ENCODE measurements at places on chromosomes 2 and 18.

- no peak for DNase-seq
Measured at GRCh38 chr2:19048593-19049266, 309.7 kb downstream of the OSR1 start.

GRCh38 chr2:191629001-191629453 is 48.9 kb upstream of the NABP1 start:
- DNase-seq, result no peak

DNA sequence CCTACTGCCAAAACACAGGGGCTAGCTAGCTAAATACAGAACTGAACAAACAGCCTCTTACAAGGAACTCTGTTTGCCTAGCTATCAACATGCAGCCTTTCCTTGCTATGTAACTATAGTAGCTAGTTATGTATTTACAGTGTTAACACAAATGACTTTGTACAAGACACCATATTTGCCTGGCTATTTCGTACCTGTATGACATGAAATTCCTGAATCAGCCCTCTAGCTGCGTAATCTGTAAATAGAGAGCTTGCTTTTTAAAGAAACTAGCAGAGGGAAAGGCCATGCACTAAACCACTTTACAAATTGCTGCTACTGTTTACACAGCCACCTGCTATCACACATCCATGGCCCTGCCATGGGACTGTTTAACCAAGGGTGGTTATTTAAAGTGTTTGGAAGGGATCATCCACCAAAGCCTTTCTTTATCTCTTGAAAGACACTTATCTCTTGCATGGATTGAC is 248.7 kb downstream of the TFCP2L1 start:
- no peak for DNase-seq

DNA sequence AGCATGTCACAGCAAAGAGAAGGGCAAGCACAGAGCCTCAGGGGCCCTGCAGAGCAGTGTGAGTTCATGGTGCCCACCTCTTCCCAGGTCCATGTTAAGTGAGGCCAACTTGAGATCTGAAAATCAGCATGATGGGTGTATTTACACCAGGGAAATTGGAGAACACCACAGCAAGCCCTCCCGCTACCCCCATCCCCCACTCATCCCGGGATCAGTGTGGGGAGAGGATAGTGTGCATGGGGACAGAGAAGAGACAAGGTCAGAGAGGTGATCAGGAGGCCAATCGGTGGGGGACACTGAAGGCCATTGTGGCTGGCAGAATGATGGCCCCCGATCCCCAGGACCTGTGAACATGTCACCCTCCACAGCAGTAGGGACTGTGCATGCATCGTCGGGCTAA is 54.7 kb downstream of the PTGR3 start:
- DNase-seq, result no peak

DNA sequence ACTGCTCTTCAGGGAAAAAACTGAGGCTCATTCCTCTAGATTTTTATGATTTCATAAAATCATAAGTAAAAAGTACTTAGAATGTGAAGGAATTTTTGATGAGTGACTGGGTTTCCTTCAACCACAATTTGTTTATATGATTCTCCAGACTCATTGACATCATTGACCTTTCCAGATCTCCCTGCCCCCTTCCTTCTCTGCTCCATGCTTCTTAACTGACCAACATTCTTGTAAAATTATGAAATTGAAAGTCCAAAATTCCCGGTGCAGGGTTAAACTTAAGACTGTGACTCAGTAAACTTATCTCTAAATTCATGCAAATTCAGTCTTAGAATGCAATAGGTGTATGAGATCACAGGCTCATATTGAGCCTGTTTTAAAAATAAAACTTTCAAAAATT is 648.9 kb downstream of the TDRD15 start:
- DNase-seq, result no peak

DNA sequence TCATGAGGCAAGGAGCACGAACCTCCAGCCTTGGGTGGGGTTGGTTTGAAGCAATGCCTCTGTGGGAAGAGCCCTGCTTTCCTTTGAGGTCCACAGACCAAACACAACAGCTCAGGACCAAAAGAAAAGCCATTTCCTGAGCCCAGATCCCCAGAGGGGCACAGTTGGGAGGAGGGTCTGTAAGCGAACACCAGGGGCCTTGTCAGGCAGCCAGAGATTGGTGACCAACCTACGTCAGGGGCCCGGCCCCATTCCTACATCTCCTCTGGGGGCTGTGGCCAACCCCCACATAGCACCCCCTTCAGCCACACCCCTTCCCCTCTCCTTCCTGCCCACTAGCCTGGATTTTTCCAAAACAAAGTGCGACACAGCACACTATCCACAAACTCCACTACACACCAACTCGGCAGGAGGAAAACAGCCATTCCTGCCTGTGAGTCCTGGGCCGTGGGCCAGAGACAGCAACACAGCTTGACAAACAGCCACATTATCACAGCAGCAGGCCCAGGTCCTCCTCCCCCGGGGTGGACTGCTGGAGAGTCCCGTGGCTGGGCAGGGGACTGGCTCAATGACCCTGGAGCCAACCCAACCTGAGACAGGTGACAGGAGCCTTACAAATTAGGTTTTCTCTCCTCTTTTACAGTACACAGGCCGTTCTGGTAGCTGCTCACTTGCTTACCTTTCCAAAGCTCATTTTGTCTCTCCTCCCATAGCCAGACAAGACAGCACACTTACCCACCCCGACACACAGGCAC is 98.8 kb downstream of the TNS1 start:
- no peak for DNase-seq

DNA sequence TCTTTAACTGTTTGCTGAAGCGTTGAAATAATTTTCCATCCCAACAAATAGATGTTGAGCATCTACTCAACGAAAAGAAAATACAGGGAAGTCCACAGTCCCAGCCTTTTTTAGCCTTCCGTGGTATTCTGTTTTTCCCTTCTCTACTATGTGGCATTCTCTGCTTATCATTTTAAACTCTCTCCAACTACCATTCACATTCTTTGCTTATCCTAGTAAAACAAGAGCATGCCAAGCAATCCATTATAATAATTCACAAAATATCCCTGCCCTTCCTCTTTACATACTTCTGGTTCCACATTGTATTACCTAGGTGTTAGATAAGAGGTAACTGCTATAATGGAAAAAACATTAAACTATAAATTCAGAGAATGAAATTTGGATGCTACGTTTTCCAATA is 1.6 kb upstream of the SESTD1 start:
- DNase-seq, result no peak
